ENCODE measurements at places on chromosomes 6 and 20.
A peak's percentile ranks its signal among the peaks of the same experiment; 100 is the strongest.

GRCh38 chr6:83879746-83880145, 20.3 kb downstream of the CYB5R4 start:
- DNase-seq: no peak

GRCh38 chr20:59033616-59034165, 1.6 kb upstream of the ATP5F1E start:
- DNase-seq: no peak

DNA sequence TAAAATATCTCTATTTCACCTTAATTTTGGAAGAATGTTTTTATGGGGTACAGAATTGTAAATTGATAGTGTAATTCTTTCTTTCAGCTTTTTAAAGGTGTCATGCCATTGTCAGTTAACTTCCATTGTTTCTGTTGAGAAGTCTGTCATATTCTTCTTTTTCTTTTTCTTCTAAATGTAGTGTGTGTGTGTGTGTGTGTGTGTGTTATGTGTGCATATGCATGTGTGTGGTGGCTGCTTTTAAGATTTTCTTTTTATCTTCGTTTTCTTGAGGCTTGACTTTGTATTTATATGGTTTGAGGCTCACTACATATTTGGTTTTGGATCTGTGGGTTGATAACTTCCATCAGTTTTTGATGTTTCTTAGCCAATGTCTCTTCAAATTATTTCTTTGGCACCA, 176.5 kb downstream of the OGFRL1 start:
- no peak for DNase-seq

DNA sequence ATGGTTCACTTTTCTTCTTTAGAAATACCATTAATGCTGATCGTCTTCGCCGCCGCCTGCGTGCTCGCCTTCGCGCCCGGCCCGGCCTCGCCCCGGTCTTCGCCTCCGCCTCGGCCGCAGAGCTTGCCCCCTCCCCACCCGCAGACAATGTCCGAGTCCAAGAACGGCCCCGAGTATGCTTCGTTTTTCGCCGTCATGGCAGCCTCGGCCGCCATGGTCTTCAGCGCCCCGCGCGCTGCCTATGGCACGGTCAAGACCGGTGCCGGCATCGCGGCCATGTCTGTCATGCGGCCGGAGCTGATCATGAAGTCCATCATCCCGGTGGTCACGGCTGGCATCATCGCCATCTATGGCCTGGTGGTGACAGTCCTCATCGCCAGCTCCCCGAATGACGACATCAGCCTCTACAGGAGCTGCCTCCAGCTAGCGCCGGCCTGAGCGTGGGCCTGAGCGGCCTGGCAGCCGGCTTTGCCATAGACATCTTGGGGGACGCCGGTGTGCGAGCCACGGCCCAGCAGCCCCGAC, 4.8 kb upstream of the PRPH2 start:
- DNase-seq: peak; percentile 14

GRCh38 chr6:71579902-71580301, 291.3 kb downstream of the OGFRL1 start:
- DNase-seq: no peak

- no peak for DNase-seq
Observed at GRCh38 chr6:73369563-73369962, at the start of gene OOEP. Gene OOEP (minus strand): TSS chr6:73369897. CDS start chr6:73369792, 105 bp downstream.

DNA sequence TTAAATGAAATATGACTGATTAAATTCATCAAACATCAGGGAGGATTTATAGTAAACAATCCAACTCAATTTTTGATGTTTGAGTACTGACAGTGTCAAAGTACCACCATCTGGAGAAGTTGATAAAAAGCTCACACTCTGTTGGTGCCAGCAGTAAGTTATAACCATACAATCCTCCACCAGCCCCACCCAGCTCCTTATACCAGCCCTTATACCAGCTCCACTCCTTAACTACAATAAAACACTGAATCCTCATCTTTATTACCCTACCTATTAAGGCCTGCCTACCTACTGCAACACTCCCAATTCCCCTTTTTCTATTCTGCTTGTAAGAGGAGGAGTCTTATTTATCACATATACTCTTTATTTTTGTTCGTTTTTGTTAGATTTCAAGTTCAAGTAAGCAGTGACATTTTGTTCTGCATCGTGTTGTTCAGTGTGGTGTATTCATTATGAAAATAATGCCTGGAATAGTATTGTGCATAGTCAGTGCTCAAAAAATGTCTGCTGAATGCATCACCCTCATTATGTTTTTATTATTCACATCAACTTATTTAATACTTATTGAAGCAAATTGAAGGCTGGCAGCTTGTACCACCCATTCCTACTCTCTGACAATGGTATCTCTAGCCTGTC, 954.7 kb upstream of the ADGRB3 start:
- DNase-seq: no peak

GRCh38 chr6:46011188-46012085, 4.2 kb downstream of the CLIC5 start:
- DNase-seq: peak; percentile 52

DNA sequence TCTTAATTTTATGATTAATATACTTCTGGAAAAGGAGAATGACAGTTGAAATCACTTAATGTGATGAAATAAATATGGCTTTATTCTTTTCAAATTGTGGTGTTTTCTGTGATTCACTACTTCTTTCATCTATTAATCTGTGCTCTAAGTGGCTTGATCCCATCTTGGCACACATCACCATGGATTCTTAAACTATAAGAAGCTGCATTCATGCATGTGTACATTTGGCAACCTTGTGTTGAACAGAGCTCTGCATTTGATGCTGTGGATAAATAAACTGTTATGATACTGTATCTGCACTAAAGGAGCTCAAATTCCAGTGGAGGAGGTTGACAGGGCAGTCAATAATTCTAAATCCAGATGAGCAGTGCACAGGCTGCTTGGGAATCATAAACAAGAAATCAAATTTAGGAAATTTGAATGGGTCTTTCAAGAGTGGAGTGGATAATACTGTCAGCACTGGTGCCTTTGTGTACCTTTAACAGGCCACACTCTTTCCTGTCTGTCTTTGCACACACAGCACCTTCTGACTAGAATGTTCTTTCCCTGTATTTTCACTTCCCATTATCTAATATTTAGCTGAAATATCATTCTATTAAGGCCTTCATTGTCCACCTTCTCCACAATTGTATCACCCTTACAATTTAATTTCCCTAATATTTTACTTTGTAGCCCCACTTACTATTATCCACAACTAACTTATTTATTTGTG, 252.9 kb downstream of the GRM1 start:
- no peak for DNase-seq

DNA sequence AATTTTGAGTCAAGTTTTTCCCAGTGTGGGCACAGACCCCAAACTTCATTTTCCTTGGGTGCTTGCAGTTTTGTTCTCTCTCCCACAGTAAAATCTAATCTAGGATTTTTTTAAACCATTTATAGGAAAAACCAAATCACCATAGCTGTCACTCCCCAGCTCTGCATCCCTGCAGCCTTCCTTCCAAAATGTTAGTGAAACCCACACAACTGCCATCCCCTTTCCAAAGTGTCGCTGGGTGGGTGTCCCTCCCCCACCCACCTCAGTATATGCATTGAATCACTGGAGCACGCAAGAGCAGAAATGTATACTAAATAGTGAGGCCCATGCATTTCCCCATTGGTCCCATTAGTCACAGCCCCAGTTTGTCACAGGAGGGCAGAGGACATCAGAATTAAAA, 138.3 kb downstream of the MTFR2 start:
- no peak for DNase-seq

- no peak for DNase-seq
Observed at GRCh38 chr6:116366740-116367275, 3.9 kb upstream of the DSE start.

- peak; percentile 58 for DNase-seq
Observed at GRCh38 chr6:90135667-90136066, 161.0 kb downstream of the BACH2 start.

- no peak for DNase-seq
Observed at GRCh38 chr6:76035713-76036112, 36.7 kb downstream of the IMPG1 start.

DNA sequence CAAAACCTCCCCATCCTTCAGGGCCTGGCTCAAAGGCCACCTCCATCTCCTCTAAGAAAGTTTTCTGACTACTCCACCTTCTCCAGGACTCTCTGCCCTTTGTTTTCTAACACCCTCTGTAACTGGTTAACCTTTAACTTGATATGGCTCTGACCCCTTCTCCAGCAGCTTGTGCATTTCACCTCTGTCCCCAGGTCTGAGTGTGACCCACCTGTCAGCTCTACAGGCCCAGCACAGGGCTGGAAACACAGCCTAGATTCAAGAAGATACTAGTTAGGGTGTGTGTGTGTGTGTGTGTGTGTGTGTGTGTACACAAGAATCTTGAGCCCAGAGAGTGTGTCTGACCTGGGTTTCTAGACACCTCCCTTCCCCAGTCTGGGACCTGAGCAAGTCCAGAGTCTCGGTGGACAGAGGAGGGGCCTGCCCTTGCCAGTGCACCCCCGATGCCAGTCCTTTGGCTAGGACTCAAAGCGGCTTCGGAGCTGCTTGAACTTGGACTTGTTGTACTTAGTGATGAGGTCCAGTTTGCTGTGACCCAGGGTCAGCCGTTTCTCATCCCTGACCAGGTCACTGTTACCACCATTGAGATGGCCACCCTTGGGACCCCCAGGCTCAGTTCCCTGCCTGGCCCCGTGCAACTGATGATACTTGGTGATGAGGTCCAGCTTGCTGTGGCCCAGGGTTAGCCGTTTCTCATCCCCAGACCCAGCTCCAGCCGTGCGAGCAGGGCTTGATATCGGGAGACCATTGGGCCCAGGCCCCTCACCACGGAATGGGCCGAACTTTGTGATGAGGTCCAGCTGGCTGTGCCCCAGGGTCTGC, 1.7 kb upstream of the EIF6 start:
- no peak for DNase-seq

GRCh38 chr6:154773610-154774089, 40.4 kb downstream of the SCAF8 start:
- DNase-seq: no peak

- no peak for DNase-seq
Observed at GRCh38 chr6:10014557-10014956, 400.3 kb downstream of the TFAP2A start.

- DNase-seq: no peak
Observed at GRCh38 chr6:112457886-112458285, 110.8 kb downstream of the RFPL4B start.

DNA sequence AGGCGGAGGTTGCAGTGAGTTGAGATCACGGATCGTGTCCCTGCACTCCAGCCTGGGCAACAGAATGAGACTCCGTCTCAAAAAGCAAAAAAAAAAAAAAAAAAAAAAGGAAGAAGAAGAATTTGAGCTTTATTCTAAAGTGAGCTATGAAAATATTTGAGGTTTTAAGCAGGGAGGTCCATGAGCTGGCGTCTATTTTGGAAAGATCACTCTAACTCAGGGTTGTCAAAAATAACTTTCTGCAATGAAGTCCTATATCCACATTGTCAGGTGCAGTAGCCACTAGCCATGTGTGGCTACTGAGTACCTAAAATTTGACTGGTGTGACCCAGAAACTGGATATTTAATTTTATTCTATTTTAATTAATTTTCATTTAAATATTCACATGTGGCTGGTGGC, 217.1 kb downstream of the PTPRT start:
- no peak for DNase-seq

- no peak for DNase-seq
Observed at GRCh38 chr20:11261533-11262000, 587.8 kb upstream of the JAG1 start.

- no peak for DNase-seq
Observed at GRCh38 chr6:106272287-106272686, 53.3 kb downstream of the ATG5 start.

GRCh38 chr6:134424165-134424797, 106.4 kb upstream of the SGK1 start:
- DNase-seq: peak; percentile 92

GRCh38 chr6:57104336-57104735, 14.3 kb downstream of the ZNF451 start:
- peak; percentile 61 for DNase-seq

- no peak for DNase-seq
Observed at GRCh38 chr6:105509506-105510331, 106.8 kb upstream of the PREP start.

DNA sequence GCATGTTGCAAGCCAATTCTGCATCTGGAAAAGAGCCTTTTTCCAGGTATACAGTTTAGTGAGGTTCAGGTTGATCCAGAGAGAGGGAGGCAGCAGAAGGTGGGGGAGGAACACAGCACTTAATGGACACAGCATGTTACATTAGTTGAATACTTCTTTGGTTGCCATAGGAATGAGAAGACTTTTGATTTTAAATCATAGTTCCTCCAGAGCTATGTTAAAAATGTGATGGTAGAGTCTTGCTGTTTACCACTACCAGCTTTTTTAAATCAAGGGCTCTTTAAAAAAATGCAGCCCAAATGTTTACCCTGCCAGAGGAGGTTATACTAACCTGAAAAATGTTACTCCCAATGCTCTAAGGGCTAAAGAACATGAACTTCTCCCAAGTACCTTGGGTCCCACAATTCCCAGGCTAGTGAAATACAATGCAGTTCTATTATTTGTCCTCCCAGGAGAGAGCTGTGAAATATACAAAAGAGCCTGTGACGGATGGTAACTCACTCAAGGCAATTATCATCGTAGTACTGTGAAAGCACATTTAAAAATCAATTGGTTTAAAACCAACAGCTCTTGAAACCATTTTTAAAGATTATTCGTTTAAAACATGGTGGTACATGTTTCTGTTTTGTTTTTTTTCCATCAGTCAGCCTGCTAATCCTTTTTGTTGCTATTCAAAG, 6.9 kb upstream of the PHACTR1 start:
- DNase-seq: no peak

DNA sequence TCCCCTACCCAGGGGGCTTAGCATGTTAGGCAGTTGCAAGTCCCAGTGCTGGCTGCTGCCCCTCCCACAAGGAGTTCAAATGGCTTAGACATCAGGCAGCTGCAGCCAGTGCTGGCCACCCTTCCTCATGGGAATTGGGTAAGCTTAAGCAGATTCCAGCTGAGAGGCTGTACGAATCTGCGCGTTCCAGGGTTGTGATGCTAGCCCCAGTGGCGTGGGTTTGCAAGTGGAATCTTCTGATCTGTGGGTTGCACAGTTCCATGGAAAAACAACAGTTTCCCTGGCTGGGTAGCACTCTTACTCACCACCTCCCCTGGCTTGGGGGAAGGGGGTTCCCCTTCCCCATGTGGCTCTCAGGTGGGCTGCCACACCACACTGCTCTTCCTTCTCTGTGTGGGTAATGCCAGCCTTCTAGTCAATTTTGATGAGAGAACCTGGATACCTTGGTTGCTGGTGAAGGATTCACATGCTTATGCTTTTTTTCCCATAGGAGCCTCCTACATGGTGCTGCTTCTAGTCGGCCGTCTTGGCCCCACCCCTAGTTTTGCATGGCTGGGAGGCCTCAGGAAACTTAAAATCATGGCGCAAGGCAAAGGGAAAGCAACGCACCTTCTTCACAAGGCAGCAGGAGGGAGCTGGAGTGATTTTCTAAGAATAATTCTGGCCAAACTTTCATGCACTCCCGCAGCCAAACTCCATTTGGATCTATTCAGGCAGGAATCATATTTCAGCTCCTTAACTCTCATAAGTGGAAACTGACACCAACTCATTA, 13.0 kb downstream of the DYNLT2 start:
- DNase-seq: no peak

GRCh38 chr20:10508060-10508459, 73.0 kb downstream of the SLX4IP start:
- DNase-seq: no peak
